ENCODE measurements at places on chromosomes 5 and 9.

DNA sequence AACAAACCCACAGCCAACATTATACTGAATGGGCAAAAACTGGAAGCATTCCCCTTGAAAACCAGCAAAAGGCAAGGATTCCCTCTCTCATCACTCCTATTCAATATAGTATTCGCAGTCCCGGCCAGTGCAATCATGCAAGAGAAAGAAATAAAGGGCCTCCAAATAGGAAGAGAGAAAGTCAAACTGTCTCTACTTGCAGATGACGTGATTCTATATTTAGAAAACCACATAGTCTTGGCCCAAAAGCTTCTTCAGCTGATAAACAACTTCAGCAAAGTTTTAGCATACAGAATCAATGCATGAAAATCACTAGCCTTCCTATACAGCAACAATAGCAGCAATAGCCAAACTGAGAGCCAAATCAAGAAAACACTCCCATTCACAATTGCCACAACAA lies 333.7 kb upstream of the EDIL3 start:
- DNase-seq: no peak

DNA sequence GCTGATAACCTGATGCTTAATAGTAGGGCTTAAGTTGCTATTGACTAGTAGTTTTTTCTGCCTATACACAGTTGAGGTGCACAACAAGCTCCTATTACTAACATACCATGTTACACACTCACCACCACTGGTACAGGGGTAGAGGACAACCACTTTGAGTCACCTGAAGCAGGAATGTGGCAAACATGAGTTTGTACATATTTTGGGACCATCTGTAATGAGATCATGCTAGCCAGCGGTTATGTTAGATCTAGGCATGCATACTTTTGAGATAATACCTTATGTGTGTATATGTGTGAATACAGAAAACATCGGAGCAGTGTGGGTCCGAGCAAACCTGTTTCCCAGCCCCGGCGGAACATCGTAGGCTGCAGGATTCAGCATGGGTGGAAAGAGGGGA lies 72.8 kb upstream of the NXNL2 start:
- DNase-seq: no peak

- DNase-seq: no peak
Measured at GRCh38 chr9:124708633-124709291, 62.3 kb downstream of the NR6A1 start.

DNA sequence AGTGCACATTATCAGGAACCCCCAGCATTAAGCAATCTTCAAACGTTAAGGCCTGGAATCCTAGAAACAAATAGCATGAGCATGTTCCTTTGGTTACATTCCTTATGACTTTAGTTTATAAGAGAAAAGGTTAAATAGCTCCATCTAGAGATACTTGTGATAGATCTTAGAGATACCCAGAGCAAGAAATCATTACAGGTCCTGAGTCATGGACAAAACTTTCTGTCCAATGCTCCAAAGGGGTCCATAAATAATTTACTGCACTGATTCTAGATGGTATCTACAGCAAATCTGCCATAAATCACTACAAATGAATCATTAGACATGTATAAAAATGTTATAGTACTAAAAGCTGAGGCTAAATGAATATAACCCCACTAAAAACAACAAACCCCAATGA lies 139.6 kb downstream of the HTR1A start:
- no peak for DNase-seq

GRCh38 chr5:87735923-87736322 lies 323.2 kb upstream of the CCNH start:
- DNase-seq: no peak

DNA sequence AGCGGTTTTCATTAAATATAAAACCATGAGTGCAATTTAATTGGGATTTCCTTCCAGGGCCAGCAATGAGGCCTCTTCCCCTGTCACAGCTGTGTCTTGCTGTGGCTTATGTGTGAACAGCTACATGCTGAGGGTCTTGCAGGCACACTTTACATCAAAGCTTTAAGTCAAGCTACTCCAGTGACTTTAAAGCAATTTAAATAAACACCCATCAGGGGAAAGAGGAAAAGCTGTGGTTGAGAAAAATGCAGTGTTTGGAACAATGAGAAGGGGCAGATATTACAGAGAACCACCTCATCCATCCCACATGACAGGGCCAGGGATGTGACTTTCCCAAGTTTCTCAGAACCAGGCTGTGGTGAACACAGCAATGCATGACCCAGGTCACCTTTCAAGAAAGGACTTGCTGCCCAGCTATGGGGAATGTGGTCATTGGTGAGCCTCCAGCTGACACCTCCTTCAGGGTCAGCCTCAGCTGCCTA lies 115.9 kb upstream of the LPAR1 start:
- DNase-seq: no peak

GRCh38 chr5:135831439-135831838 lies 3.0 kb upstream of the SLC25A48 start:
- DNase-seq: peak; percentile 25

DNA sequence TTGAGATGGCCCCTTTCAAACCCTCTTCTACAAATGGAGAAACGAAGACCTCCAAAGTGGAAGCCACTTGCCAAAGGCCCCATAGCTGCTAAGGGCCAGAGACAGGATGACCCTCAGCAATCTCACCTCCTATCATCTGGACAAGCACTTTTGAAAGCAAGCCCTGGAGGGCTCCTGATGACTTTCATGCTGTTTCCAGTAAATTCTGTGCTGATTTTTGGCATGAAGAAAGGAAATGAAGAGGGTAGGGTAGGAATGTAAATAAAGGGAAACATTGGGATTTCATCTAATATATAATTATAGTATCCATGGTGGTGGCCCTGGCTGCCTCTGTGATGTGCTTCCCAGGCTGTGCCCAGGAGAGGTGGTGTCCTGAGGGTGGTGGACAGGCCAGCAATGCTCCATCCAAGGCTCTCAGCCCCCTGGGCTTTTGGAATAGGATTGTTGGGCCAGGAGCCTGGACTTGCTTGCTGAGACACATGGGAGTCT lies 208.0 kb upstream of the TRIM32 start:
- DNase-seq: no peak

DNA sequence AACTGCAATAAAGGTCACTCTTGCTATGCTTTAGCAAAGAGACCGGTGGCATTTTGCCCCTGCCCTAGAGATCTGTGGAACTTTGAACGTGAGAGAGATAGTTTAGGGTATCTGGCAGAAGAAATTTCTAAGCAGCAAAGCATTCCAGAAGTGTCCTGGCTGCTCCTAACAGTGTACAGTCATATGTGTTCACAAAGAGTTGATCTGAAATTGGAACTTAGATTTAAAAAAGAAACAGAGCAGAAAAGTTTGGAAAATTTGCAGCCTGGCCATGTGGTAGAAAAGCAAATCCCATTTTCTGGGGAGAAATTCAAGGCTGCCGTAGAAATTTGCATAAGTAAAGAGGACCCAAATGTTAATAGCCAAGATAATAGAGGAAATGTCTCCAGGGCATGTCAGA lies 169.2 kb downstream of the FGF1 start:
- DNase-seq: no peak

GRCh38 chr9:85339338-85339737 lies 402.4 kb downstream of the AGTPBP1 start:
- no peak for DNase-seq

All from ecto neural progenitor cell (in vitro differentiated cells).